ENCODE measurements at places on chromosomes 12 and 14.

- H3K27me3 ChIP-seq, result no peaks in the 10 kb centered on the region
- DNase-seq, result no peak
- H3K4me1 ChIP-seq, result peaks cover 11% of the 10 kb centered on the region
- H3K4me3 ChIP-seq, result no peak overlapping the region
- H3K27ac ChIP-seq, result no peak overlapping the region
Measured at GRCh38 chr12:110739488-110739887, 3.2 kb downstream of the PPP1CC start.

DNA sequence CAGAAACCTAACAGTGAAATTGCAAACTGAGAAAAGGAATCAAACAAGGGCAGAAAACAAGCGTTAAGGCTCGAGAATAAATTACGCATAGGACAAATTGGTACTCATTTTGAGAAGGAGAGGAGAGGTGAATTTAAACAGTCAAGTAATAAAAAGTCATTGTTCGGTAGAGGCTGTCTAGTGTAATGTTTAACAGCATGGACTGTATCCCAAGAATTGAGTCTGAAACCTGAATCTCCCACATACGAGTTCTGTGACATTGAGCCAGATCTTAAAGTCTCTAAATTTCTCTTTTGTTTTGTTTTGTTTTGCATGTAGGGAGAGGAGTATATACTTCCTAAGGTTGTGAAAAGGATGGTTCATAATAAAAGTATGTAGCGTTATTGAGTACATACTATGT, 216.5 kb upstream of the BTG1 start:
- H3K4me1 ChIP-seq, result no peaks in the 10 kb centered on the region
- no peak overlapping the region for H3K4me3 ChIP-seq
- no peak overlapping the region for H3K27ac ChIP-seq
- DNase-seq, result no peak
- H3K27me3 ChIP-seq, result no peaks in the 10 kb centered on the region
- no peaks in the 10 kb centered on the region for H3K36me3 ChIP-seq

GRCh38 chr12:88153959-88154358, 11.9 kb downstream of the TMTC3 start:
- no peaks in the 10 kb centered on the region for H3K27me3 ChIP-seq
- no peaks in the 10 kb centered on the region for H3K4me1 ChIP-seq
- H3K4me3 ChIP-seq, result no peak overlapping the region
- no peak overlapping the region for H3K27ac ChIP-seq

- no peak overlapping the region for H3K27ac ChIP-seq
- H3K27me3 ChIP-seq, result no peaks in the 10 kb centered on the region
- no peak for DNase-seq
Measured at GRCh38 chr12:87756721-87757120, 272.5 kb downstream of the C12orf50 start.

GRCh38 chr12:78628491-78629100, 236.0 kb upstream of the SYT1 start:
- no peak for DNase-seq
- no peaks in the 10 kb centered on the region for H3K36me3 ChIP-seq
- no peak overlapping the region for H3K27ac ChIP-seq
- H3K27me3 ChIP-seq, result no peaks in the 10 kb centered on the region
- no peak overlapping the region for H3K4me3 ChIP-seq
- H3K4me1 ChIP-seq, result no peaks in the 10 kb centered on the region

DNA sequence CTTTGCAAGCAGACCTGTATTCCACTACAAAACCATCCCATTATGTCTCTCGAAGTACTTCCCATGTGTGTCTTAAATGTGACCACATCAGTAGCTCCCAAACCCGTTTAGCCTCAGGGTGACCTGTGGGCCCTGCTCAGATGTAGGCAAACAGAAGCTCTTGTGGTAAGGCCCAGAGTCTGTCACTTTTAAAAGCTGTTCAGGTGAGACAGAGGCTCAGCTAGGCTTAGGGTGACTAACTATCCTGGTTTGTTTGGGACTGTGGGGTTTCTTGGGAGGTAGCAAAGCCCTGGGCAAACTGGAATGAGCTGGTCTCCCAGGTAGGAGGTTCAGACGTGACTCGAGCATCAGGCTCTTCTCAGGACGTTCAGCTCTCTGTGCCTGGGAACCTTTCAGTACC, 64.5 kb upstream of the VASH1 start:
- no peaks in the 10 kb centered on the region for H3K27me3 ChIP-seq
- DNase-seq, result no peak
- no peak overlapping the region for H3K27ac ChIP-seq
- no peaks in the 10 kb centered on the region for H3K4me1 ChIP-seq
- H3K36me3 ChIP-seq, result no peaks in the 10 kb centered on the region
- H3K4me3 ChIP-seq, result no peak overlapping the region

GRCh38 chr14:104499784-104500760, 79.5 kb upstream of the C14orf180 start:
- no peak for DNase-seq
- no peaks in the 10 kb centered on the region for H3K4me1 ChIP-seq
- no peak overlapping the region for H3K4me3 ChIP-seq
- no peaks in the 10 kb centered on the region for H3K27me3 ChIP-seq
- H3K36me3 ChIP-seq, result no peaks in the 10 kb centered on the region
- H3K27ac ChIP-seq, result no peak overlapping the region

- H3K27me3 ChIP-seq, result no peaks in the 10 kb centered on the region
- no peak overlapping the region for H3K27ac ChIP-seq
- H3K4me3 ChIP-seq, result no peak overlapping the region
- no peak for DNase-seq
- no peaks in the 10 kb centered on the region for H3K4me1 ChIP-seq
- H3K36me3 ChIP-seq, result no peaks in the 10 kb centered on the region
Measured at GRCh38 chr14:102729825-102730224, 47.4 kb upstream of the TRAF3 start.

- peak; percentile 80 for DNase-seq
- no peaks in the 10 kb centered on the region for H3K36me3 ChIP-seq
- H3K4me3 ChIP-seq, result peak within 1 kb of the TSS; percentile 87
- H3K4me1 ChIP-seq, result no peaks in the 10 kb centered on the region
Measured at GRCh38 chr12:105235732-105236476, at the start of gene APPL2. Gene APPL2 (minus strand): TSS chr12:105236174. CDS start chr12:105236012, 162 bp downstream.

DNA sequence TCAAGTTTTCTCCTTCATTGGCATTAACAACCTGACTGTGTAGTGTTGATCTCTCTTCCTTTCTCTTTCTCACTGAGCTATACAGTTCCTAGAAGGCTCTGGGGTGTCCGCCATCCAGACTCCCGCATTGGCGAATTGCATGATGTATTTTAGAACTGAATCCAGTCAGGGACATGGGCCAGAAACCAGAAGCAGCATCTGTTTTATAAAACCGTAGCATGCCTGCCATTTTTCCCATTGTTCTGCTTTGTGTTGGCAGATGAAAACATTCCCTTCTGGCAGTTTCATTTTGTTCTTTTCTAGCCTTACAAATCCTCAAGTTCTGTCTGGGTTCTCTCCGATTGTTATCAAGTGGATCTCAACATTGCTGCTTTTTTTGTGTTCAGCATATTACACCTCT, 268.3 kb upstream of the SEL1L start:
- no peak overlapping the region for H3K4me3 ChIP-seq
- H3K27ac ChIP-seq, result no peak overlapping the region
- no peaks in the 10 kb centered on the region for H3K36me3 ChIP-seq
- DNase-seq, result no peak
- no peaks in the 10 kb centered on the region for H3K27me3 ChIP-seq

DNA sequence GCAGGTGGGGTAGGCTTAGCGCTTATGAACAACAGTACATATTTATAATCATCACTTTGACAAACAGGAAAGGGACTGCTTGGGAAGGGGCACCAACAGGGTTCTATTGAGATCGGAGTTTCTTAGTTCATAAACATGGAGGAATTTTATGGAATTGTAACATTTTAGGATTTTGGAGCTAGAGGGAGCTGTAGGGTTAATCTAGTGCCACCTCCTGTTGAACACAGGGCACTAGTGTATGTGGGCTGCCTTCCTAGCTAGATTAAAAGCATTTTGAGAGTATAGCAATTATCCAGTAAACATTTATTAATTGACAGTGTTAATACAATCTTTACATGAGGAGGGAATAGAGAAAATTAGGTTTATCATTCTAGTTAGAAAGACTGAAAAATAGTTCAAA, 23.1 kb upstream of the TBC1D30 start:
- no peaks in the 10 kb centered on the region for H3K4me1 ChIP-seq
- no peak for DNase-seq
- H3K27ac ChIP-seq, result no peak overlapping the region
- no peaks in the 10 kb centered on the region for H3K27me3 ChIP-seq
- H3K4me3 ChIP-seq, result no peak overlapping the region
- no peaks in the 10 kb centered on the region for H3K36me3 ChIP-seq

DNA sequence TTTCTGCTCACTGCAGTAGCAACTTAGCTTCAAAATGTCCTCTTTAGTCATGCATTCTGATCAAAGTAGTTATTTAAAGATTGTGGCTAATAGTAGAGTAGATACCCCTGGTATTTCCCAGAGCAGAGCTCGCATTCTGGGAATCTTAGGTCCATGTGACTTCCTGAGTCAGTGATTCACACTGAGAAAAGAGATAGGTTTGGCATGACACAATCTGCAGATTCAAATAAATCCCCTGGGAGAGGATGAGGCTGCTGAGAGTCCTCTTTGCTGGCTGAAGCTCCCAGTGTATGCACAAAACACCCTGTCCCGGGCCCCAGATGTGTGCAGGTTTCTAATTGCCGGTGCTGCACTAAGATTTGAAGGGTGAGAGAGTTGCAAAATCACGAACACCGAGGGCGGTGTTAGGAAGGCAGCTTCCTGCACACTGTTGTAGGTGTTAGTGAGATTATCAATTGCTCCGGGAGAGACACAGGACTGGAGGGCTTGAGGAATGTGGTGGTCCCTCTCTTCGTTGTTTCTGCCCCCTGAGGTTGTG, 233.2 kb downstream of the NRXN3 start:
- no peak overlapping the region for H3K27ac ChIP-seq
- no peaks in the 10 kb centered on the region for H3K27me3 ChIP-seq
- H3K4me3 ChIP-seq, result no peak overlapping the region
- DNase-seq, result no peak
- no peaks in the 10 kb centered on the region for H3K4me1 ChIP-seq
- no peaks in the 10 kb centered on the region for H3K36me3 ChIP-seq

- H3K4me3 ChIP-seq, result no peak overlapping the region
- DNase-seq, result no peak
- no peaks in the 10 kb centered on the region for H3K27me3 ChIP-seq
Measured at GRCh38 chr12:82554529-82554928, 132.2 kb upstream of the TMTC2 start.

DNA sequence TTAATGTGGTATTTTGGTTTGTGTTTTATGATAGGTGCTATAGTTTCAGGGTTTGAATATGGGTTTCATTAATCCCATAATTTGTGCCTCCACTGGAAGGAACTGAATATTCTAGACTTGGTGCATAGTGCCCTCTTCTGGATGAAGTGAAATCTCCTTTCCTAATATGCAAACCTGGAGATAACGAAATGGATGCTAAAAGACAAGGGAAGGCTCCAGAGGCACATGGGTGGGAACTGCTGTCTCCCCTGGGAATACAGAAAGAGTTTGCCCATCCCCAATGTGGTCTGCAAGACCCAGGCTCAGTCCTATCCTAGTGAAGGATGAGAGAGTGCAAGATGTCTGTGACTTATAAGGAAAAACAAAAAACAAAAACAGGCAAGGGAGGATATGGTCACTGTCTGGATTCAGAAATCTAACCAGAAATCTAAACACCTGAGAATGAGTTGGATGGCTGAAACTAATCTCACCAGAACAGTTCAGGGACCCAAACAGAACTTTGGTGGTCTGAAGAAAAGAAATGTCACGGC, 142.3 kb upstream of the TMPO start:
- H3K4me3 ChIP-seq, result no peak overlapping the region
- H3K27me3 ChIP-seq, result no peaks in the 10 kb centered on the region
- no peaks in the 10 kb centered on the region for H3K4me1 ChIP-seq
- no peaks in the 10 kb centered on the region for H3K36me3 ChIP-seq
- no peak overlapping the region for H3K27ac ChIP-seq

DNA sequence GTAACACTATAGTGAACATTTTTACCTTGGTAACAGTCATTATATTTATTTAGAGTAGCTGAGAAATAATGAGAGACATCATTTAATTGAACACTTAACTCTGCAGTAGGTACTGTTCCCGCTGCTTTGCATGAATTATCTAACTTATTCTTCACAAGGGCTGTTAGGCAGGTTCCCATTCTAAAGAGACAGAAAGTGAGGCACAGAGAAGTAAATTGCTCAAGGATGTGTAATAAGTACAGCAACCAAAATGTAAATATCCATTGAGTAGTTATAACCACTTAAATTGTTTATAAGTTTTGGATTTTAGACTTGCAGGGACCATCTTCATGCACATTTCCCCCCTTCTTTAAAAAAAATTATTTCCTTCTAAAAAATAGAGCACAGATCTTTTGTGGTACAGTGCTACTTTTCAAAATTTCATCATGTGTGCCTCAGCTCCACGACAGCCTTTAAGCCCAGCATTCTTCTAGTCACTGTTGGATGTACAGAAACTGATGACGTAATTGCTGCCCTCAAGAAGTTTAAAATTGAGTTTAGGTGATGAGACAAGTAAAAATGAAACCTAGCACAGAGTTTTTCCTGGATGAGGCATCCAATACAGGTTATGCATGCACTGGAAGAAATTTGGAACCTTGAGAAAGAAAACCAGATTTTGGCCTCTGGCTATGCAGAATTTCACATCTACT, 6.0 kb upstream of the MANSC4 start:
- no peak for DNase-seq
- H3K27me3 ChIP-seq, result no peaks in the 10 kb centered on the region
- no peak overlapping the region for H3K4me3 ChIP-seq
- no peaks in the 10 kb centered on the region for H3K36me3 ChIP-seq
- H3K27ac ChIP-seq, result no peak overlapping the region

DNA sequence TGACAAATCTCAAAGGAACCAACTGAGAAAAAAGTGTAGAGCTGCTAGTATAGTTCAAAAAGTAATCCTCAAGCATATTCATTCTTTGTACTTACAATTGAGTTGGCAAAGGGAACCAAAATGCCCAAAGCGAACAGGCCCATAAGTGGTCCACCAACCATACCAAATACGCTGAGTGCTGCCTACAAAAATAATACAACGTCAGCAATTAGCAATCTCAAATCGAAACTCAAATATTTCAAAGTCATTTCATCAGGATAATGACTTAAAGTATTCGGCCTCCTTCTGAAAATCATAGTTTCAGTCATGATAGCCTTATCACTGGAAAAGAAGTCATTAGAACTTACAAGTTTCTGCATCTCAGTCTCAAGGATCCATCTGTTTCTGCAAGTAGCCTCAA, 42.0 kb downstream of the SLC5A8 start:
- DNase-seq, result no peak
- no peaks in the 10 kb centered on the region for H3K36me3 ChIP-seq
- no peaks in the 10 kb centered on the region for H3K27me3 ChIP-seq
- no peaks in the 10 kb centered on the region for H3K4me1 ChIP-seq
- H3K4me3 ChIP-seq, result no peak overlapping the region
- H3K27ac ChIP-seq, result no peak overlapping the region
